ENCODE measurements at places on chromosomes 2 and 18.

GRCh38 chr2:137947728-137948336, 16.4 kb upstream of the HNMT start:
- peak; percentile 35 for DNase-seq

DNA sequence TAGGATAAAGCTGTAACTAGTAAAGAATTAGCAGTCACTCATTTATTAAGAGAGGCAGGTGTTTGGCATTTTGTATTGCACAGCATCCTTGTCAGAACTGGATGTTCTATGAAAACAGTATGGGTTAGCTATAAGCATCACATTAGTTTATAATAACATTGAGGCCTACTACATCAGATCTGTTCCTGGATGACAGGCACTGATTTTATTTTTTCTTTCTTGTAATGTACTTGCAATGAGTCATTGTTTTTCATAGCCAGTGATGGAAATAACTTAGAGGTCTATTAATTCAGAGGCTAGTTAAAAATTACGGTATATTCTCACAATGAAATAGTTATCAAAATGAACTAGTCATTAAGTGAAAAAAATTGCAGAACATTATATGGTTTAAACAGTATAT, 13.0 kb upstream of the RMDN2 start:
- no peak for DNase-seq

DNA sequence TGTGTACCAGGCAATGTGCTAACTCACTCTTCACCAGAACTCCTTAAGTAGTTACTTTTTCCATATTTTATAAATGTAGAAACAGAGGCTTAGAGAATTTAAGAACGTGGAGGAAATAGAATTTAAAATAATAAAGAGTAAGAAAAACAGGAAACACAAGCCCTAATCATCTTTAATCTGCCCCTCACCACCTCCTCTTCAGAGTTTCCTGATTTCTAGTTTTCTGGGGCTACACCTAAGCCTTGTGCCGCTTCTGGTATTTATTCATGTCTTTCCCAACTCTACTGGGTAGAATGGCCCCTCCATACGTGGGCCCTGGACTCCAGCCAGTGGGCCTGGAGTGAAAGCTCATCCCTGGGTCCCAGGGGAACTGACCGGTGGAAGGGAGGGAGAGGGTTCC, 85.4 kb downstream of the RTN4 start:
- no peak for DNase-seq

- no peak for DNase-seq
These were observed 53.8 kb downstream of the EEF1B2 start for GRCh38 chr2:206213514-206213845.

GRCh38 chr18:55912919-55913318, 324.9 kb upstream of the TCF4 start:
- no peak for DNase-seq

- DNase-seq, result no peak
These were observed 5.7 kb upstream of the WDSUB1 start for GRCh38 chr2:159292157-159292556.

DNA sequence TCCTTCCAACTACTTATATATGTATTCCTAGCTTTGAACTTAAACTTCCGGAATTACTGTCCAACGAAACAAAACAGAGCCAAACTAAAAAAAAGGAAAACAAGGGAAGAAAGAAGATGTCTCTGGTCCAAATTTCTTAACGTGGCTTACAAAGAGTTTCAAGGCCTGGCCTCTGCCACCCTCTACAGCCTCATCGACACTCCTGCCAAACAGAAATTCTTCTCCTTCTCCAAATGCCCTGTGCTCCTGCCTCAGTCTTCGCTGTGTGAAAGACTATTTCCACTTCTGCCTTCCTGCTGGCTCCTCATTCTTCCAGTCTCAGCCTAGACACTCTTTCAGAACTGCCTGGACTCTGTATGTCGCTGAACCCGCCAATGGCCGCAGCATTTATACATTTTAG, 249.2 kb downstream of the TXNL1 start:
- no peak for DNase-seq

DNA sequence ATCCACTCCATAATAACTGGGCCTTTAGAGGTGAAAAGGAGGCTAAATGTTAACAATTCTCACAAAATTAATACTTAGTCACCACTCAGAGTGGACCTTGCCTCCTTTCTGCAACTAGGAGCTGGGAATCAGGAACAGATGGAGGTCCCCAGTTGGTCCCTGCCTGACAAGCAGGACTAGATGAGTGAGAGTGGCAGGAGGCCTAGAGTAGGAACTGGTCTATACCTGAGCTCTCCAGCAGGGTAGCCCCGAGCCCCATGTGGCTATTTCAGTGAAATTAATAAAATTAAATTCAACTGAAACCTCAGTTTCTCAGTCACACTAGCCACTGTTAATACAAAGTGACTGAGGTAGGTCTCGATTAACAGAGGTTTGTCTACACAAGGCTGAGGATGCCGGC, 150.5 kb downstream of the MYO5B start:
- no peak for DNase-seq

DNA sequence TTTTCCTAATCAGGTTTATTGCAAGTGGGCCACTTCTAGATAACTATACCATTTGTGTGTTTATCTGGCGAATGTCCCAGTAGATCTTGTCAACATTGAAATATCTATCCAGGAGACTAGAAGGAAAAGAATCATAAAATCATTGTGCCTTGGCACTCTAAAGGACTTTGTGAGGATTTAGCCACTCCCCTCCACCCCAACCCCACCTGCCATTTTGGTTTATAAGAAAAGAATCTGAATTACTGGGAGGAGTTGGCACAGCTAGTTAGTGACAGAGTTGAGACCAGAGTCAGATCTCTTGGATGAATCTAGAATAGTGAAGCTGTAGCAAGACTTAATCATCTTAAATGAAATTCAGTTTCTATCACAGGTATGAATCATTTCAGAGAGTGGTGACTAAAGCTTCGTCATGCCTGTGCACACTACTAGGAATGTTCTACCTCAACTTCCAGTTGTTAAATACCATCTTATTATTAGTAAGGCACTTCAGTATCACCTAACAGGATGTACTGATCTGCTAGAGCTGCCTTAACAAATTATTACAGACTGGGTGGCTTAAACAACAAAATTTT, 212.7 kb upstream of the SLC14A2 start:
- DNase-seq, result peak; percentile 69

DNA sequence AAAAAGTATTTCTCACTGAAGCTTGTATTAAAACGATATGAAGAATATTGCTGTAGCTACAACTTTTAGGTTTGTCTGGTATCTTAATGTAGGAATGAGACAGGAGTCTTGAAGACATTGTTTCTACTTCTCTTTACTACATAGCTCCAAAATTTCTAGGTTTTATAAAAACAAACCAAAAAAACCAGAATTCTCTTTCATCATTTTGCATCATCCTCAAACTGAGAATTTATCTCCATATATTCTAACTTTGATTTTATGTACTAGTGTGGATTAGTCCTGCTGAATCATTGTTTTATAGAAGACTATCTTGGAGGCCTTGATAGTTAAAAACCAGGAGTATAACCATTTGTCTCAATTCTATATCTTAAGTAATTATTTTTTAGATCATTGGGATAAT, 100.2 kb downstream of the ICA1L start:
- no peak for DNase-seq

- no peak for DNase-seq
These were observed 50.0 kb downstream of the SLC8A1 start for GRCh38 chr2:40401896-40402295.

- DNase-seq, result no peak
These were observed 23.5 kb downstream of the TSN start for GRCh38 chr2:121778741-121779487.

- DNase-seq, result no peak
These were observed 602.2 kb downstream of the FBXO15 start for GRCh38 chr18:73545472-73545871.

GRCh38 chr2:204205538-204205937, 269.0 kb downstream of the ICOS start:
- DNase-seq, result no peak

DNA sequence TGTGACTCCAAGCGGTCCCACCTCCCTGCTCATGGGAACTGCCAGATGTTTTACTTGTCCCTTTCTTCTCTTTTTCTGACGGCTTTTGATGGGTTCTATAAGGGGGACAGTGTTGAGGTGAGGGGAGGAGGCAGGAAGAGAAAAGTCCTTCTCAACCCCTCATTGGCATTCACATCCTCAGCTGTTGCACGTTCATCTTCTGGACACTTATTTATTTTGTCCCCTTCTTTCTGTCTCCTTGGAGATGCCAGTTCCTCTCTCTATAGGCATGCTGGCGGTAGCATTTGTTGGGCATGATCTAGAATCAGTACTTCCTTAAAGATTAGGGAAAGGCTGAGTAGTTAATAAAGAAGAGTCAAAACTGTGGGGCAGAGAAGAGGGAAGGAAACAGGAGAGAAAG, 99.0 kb upstream of the KLHL14 start:
- DNase-seq, result no peak

GRCh38 chr2:19224011-19224410, 134.4 kb downstream of the OSR1 start:
- no peak for DNase-seq

- DNase-seq, result no peak
These were observed 125.7 kb upstream of the CCDC195 start for GRCh38 chr2:224841910-224842309.

DNA sequence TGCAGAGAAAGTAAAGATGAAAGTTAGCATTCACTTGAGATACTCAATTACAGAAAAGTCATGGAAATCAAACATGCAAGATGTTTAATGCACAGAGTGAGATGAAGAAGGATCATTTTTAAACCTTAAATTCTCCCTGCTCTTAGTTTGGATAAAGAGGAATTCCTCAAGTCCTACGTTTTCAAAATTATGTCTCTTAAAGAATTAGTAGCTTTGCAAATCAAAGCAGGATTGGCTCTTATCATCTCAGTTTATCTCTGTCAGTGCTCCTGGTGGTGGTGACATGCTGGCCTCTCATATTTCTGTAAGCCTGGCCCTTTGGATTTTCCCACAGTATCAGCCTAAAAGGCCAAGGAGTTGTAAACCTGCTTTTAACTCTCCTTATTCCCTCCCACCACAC, 242.2 kb downstream of the NRXN1 start:
- DNase-seq, result no peak

DNA sequence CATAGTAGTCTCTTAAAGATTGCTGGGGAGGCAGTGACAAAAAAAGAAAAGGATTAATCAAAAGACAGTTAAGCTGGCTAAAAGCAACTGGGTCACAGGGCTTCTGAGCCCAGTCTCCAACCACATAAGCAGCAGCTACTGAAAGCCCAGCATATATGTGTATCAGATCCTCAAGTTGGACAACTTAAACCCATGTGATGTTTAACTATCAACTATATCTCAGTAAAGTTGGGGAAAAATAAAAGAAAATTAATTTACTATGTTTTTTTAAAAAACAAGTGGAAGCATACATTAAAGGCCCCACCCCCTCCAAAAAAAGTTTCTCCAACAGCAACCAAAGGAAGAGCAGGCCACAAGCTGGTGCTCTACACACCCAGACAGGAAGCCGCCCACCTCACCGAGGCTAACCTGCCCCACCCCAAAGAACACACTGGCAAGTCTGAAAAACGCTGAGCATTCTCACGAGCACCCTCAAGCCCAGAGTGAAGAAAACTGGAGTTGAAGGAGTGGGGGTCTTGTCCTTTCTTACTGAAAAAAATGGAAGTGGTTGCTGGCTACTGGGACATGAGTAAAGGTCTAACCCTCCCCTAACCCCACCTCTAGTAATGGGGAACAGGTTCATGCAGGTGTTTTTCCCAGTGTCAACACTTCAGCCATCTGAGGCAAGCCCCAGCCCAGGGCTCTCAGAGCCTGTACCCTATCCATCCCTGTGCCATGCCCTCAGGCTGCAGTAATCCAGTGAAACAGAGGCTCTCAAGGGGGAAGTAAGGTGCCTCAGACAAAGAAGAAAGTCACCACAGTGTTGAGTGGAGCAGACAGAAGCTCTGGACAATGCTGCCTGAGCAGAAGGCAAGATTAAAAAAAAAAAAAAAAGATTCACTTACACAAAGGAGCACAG, 106.3 kb downstream of the GYPC start:
- DNase-seq, result no peak

- no peak for DNase-seq
These were observed 409.2 kb upstream of the HS6ST1 start for GRCh38 chr2:128727914-128728313.

DNA sequence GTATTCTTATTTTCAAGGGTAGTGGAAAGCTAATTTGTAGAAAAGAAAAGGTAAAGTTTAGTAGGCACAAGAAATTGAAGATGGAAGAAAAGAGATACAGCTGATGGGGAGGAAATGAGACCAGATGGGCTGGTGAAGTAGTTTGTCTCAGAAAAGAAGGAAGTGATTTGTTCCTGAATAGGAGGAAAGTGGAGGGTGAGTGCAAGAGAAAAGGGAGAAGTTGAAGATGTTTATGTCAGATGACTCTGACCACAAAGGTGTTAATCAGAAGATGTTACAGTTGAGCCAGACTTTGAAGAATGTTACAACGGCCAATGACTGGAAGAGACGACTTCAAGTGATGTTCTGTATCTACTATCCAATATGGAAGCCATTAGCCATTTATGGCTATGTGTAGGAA, 21.2 kb downstream of the ZSCAN30 start:
- DNase-seq, result no peak

DNA sequence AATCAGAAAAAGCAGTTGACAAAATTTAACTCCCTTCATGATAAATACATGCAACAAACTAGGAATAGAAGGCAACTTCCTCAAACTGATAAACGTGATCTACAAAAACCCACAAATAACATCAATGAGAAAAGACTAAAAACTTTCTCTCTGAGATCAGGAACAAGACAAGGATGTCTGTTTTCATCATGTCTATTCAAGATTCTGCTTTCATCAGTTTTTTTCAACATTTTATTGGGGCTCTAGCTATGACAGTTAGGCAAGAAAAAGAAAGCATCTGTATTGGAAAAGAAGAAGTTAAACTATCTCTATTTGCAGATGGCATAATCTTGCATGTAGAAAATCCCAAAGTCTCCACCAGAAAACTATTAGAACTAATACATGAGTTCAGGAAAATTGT, 12.3 kb upstream of the CHST10 start:
- no peak for DNase-seq

DNA sequence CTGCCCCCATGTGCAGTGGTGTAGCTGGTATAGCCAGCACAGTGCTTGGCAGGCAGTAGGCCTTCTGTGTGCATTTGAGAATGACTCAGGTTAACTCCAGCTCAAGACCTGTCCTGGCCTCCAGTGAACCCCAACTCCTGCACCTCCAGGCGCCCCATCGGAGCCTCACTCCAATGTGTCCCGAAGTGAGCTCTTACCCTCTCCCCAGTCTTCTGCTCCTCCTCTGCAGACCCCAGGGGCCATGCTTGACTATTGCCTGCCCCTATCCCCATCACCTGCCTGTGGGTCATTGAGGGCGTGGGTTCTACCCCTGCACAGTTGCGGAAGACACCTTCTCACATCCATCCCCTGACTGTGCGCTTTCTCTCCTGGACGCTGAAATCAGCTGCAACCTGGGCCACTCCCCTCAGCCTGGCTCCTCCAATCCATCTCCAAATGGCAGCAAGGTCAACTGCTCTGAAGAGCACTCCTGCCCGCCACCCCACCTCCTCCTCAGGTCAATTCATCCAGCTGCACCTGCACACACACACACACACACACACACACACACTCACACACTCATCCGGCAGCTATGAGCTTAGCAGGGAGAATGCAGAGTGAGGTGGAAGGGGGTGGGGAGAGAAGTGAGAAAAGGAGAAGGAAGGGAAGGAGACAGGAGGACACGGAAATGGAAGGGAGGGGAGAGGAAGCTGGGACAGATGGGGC, 130.3 kb upstream of the GLI2 start:
- DNase-seq, result no peak

- DNase-seq, result no peak
These were observed 39.3 kb downstream of the RTP5 start for GRCh38 chr2:241908686-241909420.

GRCh38 chr2:102000813-102001766, 9.3 kb downstream of the IL1R2 start:
- DNase-seq, result no peak
